ENCODE measurements at places on chromosomes 4 and X. TPM values are rescaled to one million over a fixed set of nuclear protein-coding genes. Genes with fewer than 3 reads are reported as not detected.

Gene RPA4
- 1.1 TPM for total RNA-seq

Gene UGT2B10
- total RNA-seq, result not detected

Gene GSX2
- not detected for total RNA-seq

Gene GPR34
- 7.5 TPM for total RNA-seq

Gene GC
- total RNA-seq, result not detected

Gene SCFD2
- 10.7 TPM for total RNA-seq

Gene NEUROG2
- total RNA-seq, result not detected

Gene ADH1C
- 2.6 TPM for total RNA-seq

GRCh38 chr4:117550085-117550484, 464.7 kb upstream of the TRAM1L1 start:
- no peaks in the 10 kb centered on the region for H3K27me3 ChIP-seq
- no peak overlapping the region for H3K4me3 ChIP-seq
- DNase-seq, result no peak
- no peaks in the 10 kb centered on the region for H3K36me3 ChIP-seq

DNA sequence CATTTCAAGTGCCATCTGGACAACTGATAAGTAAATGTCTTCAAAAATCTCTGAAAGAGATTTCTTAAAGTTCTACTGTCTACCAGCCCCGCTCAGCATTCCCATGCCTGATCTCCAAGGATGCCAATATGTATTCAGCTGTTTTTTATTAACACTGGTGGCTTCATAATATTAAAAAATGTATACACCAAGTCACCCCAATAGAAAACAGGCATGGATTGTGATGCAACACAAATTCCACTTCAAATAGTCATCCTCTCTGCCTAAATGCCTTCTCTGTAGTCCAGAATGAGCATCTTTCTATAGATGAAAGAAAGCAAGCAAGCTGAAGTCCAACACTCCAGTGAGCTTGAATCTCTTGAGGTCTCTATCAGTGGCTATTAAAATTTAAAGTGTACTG, 152.2 kb upstream of the PPARGC1A start:
- no peak overlapping the region for H3K4me3 ChIP-seq
- no peak overlapping the region for H3K27ac ChIP-seq
- no peak for DNase-seq
- no peaks in the 10 kb centered on the region for H3K27me3 ChIP-seq
- H3K4me1 ChIP-seq, result peaks cover 7% of the 10 kb centered on the region

DNA sequence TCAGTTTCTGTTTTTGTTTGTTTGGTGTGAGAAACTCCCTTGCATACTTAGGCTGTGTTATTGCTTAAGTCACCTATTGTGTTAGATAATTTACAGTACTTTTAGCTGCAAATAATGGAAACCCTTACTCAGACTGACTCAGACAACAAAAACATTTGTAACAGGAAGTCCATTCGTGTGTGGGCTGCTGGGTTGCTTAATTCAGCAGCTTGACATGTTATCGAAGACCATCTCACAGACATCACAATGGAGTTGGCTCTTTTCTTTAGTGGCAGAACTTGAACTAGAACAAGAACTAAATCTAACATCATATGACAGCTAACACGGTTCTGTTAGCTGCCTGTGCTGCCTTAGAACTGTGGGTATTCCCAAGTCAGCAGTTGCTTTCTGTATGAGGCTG, 9.9 kb upstream of the GABRE start:
- no peak overlapping the region for H3K27ac ChIP-seq
- H3K4me1 ChIP-seq, result peaks cover 10% of the 10 kb centered on the region

DNA sequence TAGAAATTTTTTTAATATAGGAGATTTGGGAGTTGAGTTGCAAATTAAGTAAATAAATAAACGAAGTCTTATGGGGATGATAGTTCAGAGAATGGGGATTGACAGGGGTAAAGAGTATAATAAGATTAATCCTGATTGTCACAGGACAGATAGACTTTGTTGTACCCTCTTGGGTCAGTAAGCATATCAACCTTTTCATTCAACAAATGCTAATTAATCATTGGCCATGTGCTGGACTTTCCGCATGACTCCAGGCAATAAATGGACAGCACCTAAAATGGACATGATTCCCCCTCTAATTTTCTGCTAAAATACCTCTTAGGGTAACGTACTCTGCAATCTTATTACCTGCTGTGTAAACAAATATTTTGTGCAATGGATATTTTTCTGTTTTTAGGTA, 1331.1 kb upstream of the ADGRL3 start:
- no peaks in the 10 kb centered on the region for H3K4me1 ChIP-seq
- no peaks in the 10 kb centered on the region for H3K36me3 ChIP-seq
- DNase-seq, result no peak
- no peak overlapping the region for H3K27ac ChIP-seq
- no peak overlapping the region for H3K4me3 ChIP-seq
- H3K27me3 ChIP-seq, result no peaks in the 10 kb centered on the region

GRCh38 chrX:154710309-154710708, 40.6 kb downstream of the GAB3 start:
- H3K27ac ChIP-seq, result no peak overlapping the region
- H3K4me3 ChIP-seq, result no peak overlapping the region
- no peak for DNase-seq
- no peaks in the 10 kb centered on the region for H3K36me3 ChIP-seq
- no peaks in the 10 kb centered on the region for H3K4me1 ChIP-seq
- H3K27me3 ChIP-seq, result no peaks in the 10 kb centered on the region

DNA sequence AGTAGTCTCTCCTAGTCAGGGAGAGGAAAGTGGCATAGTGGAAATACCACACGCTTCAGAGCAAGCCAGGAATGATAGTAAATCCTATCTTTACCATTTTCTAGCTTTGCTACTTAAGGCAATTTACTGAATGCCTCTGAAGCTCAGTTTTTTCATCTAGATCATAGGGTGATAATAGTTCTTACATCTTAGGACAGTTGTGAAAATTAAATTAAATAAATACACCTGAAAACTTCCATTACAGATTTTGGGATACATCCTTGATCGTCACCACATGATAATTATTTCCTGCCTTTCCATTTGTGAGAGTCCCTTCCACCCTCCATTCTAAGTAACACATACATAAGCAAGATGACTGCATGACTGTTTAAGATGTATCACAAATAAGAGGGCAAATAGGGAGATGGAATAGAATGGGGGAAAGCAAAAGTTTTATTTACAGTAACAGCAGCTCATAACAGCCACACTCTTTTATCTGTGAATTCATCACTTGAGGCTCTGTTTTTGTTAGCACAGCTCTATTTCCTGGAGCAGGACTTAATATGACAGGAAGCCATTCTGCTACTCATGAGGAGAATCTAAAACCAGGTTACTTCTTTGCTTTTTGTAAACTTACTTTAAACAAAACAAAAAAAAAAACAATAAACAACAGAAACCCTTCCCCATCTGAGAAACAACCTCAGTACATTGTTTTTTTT, 13.4 kb downstream of the P2RY10 start:
- no peak overlapping the region for H3K27ac ChIP-seq
- no peaks in the 10 kb centered on the region for H3K27me3 ChIP-seq
- H3K4me3 ChIP-seq, result no peak overlapping the region
- no peak for DNase-seq
- no peaks in the 10 kb centered on the region for H3K36me3 ChIP-seq
- H3K4me1 ChIP-seq, result no peaks in the 10 kb centered on the region

DNA sequence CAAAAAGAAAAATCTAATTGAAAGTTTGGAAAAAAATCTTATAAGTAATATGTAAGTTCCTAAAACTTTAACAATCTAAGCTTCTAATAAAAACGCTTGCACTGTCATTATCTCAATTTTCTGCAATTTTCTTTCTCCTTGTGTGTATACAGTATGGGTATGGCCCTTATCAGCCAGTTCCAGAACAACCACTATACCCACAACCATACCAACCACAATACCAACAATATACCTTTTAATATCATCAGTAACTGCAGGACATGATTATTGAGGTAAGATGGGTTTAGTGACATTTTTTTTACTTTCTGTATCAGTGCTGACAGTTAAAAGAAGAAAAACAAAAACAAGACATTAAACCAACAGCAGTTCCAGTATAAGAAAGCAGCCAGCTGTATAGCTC, 4.9 kb downstream of the STATH start:
- no peak overlapping the region for H3K27ac ChIP-seq
- no peak overlapping the region for H3K4me3 ChIP-seq
- H3K36me3 ChIP-seq, result no peaks in the 10 kb centered on the region
- no peaks in the 10 kb centered on the region for H3K27me3 ChIP-seq

GRCh38 chr4:20276848-20277247, 25.1 kb downstream of the SLIT2 start:
- peaks cover 11% of the 10 kb centered on the region for H3K4me1 ChIP-seq
- no peaks in the 10 kb centered on the region for H3K36me3 ChIP-seq
- no peak overlapping the region for H3K27ac ChIP-seq
- H3K27me3 ChIP-seq, result no peaks in the 10 kb centered on the region
- no peak overlapping the region for H3K4me3 ChIP-seq

DNA sequence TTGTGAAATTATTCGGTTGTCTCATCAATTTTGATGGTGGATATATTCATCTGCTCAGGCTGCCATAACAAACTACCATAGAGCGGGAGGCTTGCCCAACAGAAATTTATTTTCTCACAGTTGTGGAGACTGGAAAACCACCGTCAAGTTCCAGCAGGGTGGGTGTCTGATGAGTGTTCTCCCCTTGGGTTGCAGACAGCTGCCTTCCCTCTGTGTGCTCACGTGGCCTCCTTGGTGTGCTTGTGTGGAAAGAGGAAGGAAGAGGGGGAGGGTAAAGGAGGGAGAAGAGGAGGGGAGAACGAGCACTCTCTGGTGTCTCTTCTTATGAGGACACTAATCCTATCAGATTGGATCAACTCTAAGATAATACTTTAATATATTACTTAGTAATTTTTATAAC, 123.8 kb upstream of the TEX13D start:
- DNase-seq, result no peak
- H3K27me3 ChIP-seq, result no peaks in the 10 kb centered on the region
- no peaks in the 10 kb centered on the region for H3K36me3 ChIP-seq
- H3K27ac ChIP-seq, result no peak overlapping the region
- H3K4me1 ChIP-seq, result no peaks in the 10 kb centered on the region

GRCh38 chr4:149343614-149344013, 472.0 kb downstream of the IQCM start:
- H3K4me1 ChIP-seq, result no peaks in the 10 kb centered on the region
- no peaks in the 10 kb centered on the region for H3K27me3 ChIP-seq
- H3K27ac ChIP-seq, result no peak overlapping the region
- no peaks in the 10 kb centered on the region for H3K36me3 ChIP-seq
- DNase-seq, result no peak

GRCh38 chrX:68043713-68044438, 389.4 kb downstream of the OPHN1 start:
- no peaks in the 10 kb centered on the region for H3K4me1 ChIP-seq
- H3K36me3 ChIP-seq, result peaks cover 4% of the 10 kb centered on the region
- no peak overlapping the region for H3K27ac ChIP-seq
- no peak for DNase-seq

GRCh38 chrX:47556045-47556623, 4.9 kb upstream of the ARAF start:
- H3K4me1 ChIP-seq, result peaks cover 2% of the 10 kb centered on the region
- H3K4me3 ChIP-seq, result peak overlapping the region; percentile 51
- no peaks in the 10 kb centered on the region for H3K36me3 ChIP-seq
- DNase-seq, result peak; percentile 97
- H3K27me3 ChIP-seq, result no peaks in the 10 kb centered on the region
- peak overlapping the region; percentile 87 for H3K27ac ChIP-seq

- H3K4me3 ChIP-seq, result peak overlapping the region; percentile 46
- H3K4me1 ChIP-seq, result no peaks in the 10 kb centered on the region
- no peaks in the 10 kb centered on the region for H3K27me3 ChIP-seq
- no peaks in the 10 kb centered on the region for H3K36me3 ChIP-seq
These were observed 86.7 kb upstream of the C1QTNF7 start for GRCh38 chr4:15340902-15341732.

DNA sequence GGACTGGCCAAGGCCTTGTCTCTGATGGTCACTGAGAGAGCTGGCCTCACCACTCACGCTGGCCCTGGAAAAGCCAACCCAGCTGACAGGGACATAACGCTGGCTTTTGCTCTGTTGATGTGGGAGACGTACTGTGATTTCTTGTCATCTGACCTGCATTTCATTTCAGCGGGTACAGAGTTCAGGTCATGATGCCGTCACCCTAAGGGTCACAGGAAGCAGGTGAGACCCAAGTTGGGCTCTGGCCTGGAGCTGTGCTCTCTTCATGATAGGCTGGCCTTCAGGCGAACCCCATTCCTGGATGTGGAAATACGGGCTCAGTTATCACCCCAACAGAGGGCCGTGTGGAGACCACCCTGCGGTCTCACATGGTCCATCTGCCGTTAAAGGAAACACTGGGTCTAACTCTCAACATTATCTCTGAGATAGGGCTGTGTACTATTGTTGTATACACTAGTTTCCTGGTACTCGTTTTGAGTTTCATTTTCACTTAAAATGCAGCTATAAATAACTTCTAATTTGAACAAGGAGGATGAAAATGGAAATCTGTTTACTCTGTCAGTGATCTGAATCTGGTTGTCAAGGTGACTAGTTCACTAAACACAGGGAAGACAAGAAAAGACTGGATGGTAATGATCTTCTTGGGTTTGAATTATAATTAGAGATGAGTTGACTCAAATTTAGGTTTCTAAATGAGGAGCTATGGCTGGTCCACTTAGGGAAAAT, 89.1 kb downstream of the TBC1D9 start:
- no peak overlapping the region for H3K27ac ChIP-seq
- H3K4me1 ChIP-seq, result no peaks in the 10 kb centered on the region
- no peaks in the 10 kb centered on the region for H3K27me3 ChIP-seq
- DNase-seq, result no peak
- H3K36me3 ChIP-seq, result peaks cover 4% of the 10 kb centered on the region
- H3K4me3 ChIP-seq, result no peak overlapping the region

DNA sequence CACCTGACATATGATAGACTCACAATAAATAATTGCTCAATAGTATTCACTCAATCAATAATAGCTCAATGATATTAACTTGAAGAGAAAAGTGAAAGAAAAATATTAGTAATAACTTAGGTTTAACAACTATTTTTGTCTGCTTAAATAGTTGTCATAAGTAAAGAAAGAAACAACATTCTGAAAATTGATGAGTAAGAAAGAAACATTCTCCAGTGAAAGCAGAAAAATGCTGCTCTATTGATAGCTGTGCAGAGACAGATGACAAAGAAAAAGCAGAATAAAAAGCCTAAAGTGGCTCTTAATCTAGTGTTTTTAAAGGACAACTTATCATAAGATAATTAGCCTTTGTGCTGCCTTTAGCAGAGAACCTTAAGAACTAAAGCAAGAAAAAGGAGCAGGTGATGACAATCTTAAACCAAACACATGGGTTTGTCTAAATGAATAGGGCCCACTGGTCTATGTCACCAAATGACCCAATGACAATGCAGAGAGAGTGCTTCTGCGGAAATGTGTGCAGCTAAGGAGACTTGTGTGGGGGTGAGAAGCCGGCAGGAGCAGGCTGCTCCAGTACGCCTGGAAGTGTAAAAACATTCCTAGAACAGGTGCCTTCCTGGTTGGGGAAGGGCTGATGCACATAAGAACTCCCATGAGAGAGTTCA, 13.2 kb downstream of the HS3ST1 start:
- H3K36me3 ChIP-seq, result no peaks in the 10 kb centered on the region
- no peaks in the 10 kb centered on the region for H3K4me1 ChIP-seq
- no peak overlapping the region for H3K27ac ChIP-seq
- H3K27me3 ChIP-seq, result no peaks in the 10 kb centered on the region
- no peak overlapping the region for H3K4me3 ChIP-seq
